ENCODE measurements at places on chromosomes 12 and 14.

GRCh38 chr14:95533391-95533821, 1.4 kb upstream of the GLRX5 start:
- DNase-seq, result no peak

DNA sequence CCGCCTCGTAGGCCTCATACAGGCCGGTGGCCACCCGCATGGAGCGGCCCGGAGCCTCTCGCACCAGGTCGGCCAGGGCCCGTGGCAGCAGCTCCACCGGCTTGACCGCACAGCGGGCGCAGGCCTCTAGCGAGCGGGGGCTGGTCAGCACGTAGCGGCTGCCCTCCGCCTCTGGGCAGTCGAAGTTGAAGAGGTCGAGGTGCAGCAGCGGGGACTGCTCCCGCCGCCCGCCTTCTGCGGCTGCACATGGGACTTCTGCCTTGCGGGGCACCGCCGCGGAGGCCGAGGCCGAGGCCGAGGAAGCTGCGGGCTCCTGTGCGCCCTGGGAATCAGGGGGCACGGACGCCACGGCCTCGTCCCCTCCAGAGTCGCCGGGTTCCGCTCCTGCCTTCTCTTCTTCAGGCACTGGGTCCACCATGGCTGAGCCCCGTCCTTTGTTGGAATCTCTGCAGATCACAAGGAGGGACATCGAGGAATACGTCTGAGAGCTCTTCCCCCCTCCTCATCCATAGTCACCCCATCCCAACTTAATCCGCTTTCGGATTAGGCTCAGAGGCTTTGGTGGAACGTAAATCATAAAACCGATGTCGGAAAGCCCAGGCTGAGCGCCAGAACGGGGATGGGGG, 1.4 kb downstream of the CCDC177 start:
- no peak for DNase-seq

DNA sequence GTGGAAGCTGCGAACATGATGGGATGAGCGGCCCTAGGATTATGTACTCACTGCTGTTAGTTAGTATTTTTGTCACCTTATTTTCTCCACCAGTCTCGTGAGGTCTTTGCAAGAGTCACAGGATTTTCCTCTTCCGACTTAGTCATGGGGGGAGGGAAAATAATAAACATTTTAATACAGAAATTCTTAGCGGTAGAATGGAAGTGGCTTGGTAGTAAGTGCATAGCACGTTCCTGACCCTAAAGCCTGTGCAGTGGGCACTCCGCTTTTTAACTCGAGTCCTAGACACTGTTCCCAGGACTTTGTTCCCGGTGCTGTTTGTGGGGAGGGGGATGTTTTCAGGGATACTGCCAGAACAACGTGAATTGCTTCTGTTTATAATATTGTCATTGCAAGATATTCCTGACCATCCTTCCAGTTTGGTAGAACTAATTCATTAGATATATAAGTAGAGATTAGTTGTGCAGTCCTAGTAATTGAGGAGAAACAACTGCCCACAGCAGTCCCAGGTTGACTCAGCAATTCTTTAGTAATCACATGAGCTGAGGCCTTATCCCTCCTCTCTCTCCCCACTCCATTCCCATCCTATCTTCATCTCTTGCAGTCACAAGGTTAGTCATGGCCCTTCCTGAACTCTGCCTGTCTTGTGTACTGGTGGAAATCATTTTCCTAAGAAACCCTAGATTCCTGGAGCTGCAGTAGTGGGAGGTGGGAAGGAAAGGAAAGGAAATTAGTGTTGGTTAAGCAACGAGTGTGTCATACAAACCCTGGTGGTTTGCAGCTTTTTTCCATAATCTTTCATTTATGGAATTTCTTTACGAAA, 799 bp downstream of the SLC38A6 start:
- no peak for DNase-seq

DNA sequence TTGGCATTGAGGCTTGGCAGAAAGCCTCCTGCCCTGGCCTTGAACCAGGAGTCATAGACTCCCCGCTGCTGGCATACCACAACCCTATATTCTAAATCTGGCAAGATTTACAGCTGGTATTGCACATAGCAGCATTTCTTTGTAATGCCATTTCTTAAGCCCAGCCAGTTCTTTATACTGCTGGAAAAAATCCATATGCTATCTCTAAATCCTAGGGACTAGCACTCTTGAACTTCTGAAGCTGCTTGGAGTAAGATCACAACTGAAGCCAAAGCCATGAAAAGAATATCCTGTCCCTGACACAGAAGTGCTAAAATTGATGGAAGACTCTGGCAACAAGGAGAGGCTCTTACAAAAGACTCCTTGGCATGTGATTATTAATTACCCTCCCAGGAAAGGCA, 89.3 kb downstream of the KCNC2 start:
- no peak for DNase-seq

GRCh38 chr12:69059465-69060457, 126.8 kb upstream of the CPM start:
- DNase-seq, result no peak

DNA sequence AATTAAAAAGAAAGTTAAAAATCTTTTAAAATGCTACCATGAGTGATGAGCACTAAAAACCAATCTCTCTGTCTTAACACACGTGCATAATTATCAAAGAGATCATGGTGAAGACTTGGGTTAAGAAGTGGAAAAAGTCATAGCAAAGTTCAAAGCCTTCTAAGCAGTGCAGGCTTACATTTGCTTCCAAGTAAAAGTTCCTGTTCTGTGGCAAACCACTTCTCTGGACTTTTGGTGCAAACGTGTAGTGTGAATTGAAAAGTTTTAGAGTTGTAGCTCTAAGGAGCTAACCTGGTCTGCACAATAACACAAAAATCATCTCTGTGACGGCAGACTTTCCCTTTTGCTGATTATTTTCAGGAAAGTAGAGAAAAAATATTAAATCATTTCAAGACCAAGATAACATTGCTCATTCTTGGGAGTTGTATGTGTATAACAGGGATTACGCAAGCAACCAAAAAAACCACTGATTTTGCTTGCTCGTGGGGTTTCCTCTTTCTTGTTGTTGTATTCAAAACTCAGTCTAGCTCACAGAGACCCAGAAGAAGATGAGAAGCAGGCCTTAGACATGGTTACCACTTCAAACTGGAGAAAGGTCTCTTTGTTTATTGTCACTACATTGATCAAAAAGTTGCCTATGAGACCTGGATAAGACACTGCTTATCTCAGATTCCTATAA, 2.3 kb upstream of the GLIPR1 start:
- DNase-seq, result peak; percentile 60

GRCh38 chr14:77964586-77964985, 164.7 kb downstream of the ADCK1 start:
- no peak for DNase-seq

- DNase-seq, result no peak
Measured at GRCh38 chr14:65160091-65160490, 57.8 kb upstream of the MAX start.

GRCh38 chr12:17810399-17810798, 279.6 kb downstream of the RERGL start:
- no peak for DNase-seq

GRCh38 chr14:94550041-94550440, 11.2 kb upstream of the SERPINA4 start:
- no peak for DNase-seq
